ENCODE measurements at places on chromosomes 3 and 15.

DNA sequence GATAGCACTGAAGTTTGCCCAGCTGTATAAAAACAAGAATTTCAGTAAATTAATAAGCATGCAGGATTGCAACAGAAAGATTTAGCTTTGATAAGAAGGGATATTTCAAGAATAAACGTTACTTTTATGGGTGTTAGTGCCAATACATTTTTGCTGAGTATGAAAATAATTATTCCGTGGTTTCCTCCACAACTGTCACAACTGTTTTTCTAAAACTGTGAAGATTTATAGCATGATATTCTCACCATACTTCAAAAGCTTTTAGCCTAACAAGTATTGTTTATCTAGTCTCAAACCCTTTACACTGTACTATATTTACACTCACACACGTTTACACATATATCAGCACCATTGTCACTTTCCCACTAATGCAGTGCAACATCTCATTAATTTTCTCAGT, 200.5 kb downstream of the TPRG1 start:
- peak; percentile 63 for DNase-seq

DNA sequence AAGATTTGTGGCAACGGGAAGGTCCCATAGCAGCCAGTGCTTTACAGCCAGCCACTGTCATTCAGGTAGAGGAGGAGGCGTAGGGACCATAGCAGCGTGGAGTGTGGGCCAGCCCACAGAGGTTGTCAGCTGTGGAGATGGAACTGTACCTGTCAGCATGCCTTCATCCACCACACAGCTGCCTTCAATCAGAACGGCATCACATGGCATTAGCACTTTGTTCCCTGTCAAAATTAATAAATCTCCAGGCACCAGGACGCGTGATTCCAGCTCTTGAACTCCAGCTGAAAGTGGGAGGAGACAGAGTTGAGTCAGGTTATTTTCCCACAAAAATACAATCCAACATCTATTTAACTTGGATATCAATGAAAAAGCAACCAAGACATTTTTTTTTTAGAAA, 84.0 kb downstream of the ATP13A4 start:
- no peak for DNase-seq

GRCh38 chr3:108067768-108068167, 23.1 kb downstream of the CD47 start:
- DNase-seq, result no peak

DNA sequence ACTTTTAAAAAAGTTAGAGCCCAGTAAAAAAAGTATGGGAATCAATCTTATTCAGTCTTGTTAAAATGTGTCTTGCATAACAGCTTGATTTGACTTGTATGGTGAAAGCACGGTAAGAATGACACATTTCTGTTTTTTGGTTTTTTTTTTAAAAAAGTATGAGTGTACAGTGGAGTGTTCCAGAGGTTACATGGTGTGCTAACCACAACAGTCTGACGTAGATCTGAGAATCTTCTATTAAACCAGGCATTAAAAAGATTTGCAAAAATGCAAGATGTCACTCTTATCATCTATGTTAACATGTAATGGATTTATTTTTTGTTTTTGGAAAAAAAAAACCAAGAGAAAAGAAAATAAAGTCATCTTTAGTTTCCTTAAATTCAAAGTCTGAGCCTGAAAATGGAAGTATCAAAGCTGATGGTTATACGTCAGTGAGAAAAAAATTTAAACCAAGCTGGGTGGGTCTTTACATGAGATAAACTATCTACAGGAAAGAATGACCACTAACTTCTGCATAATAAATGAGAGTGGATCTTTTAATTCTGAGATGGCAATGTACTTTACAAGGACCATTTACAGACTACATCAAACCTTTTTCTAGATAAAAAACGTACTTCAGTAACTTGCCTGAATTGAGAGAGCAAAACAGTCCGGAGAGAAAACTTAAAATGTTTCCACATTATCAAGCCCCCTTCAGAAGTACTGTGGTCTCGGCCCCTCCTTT, 1.6 kb downstream of the GABPB1 start:
- no peak for DNase-seq

- no peak for DNase-seq
Measured at GRCh38 chr3:82641701-82642100, 880.3 kb upstream of the GBE1 start.

DNA sequence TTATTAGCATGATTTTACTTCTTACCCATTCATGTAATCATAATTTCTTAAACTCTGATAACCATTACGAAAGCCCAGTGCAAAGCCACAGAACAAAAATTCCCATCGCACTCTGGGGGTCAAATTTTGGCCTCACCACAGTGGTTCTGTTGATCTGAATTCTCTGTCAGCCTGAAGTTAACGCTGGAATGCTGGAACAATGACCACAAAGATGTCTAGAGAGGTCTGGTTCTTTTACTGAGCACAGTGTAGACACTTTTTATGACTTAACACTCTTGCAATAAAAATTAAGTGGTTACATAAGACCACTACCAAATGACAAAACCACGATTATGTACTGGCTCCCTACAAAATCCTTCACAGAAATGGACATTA, 94.7 kb downstream of the PDZRN3 start:
- DNase-seq, result no peak

DNA sequence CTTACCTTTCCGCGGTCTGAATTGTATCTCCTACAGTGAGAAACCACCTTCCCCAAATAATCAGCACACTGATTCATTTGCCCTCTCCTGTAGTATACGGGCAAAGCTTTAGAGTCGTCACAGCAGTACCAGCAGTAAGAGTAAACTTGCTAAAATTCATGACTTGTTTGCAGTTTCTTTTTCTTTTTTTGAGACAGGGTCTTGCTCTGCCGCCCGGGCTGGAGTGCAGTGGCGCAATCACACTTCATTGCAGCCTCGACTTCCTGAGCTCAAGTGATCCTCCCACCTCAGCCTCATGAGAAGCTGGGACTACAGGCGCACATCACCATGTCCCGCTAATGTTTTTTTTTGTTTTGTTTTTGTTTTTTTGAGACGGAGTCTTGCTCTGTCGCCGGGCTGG, 11.9 kb downstream of the SCAMP5 start:
- no peak for DNase-seq

- no peak for DNase-seq
Measured at GRCh38 chr3:72848703-72849081, 447 bp upstream of the SHQ1 start.

DNA sequence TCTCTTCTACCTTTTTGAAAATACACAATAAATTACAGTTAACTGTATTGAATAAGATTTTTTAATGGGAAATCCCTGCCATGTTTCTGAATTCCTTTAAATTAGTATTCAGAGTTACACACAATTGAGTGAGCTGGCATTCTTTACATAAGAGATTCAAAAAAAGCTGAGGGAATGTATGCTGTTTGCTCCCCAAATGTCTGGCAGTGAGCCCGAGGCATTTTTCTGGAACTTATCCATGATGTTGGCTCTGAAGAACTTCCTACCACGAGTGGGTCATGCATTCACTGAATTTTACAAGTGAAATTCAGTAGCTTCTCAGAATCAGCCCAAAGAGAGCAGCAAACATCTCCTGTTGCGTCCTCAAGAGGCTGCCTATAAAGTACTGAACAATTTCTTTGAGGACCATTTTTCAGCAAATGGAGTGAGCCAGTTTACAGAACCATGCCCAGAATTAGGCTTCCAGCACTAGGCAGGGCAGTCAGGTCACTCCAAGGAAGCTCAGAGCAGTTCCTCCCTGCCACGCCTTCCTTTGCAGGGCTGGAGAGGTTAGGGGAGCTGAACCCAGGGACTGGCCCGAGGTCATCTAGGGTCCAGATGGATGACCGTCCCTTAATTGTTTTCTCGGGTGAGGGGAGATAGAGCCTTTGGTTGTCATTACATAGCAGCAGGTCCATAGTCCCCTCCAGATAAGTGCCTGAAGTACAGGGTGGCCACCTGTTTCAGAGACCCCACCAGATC, 21.2 kb downstream of the GABRA5 start:
- DNase-seq, result no peak

- DNase-seq, result peak; percentile 60
Measured at GRCh38 chr3:142027735-142028134, 121.6 kb downstream of the TFDP2 start.

- no peak for DNase-seq
Measured at GRCh38 chr15:65930134-65930533, 60.8 kb downstream of the RAB11A start.

- peak; percentile 5 for DNase-seq
Measured at GRCh38 chr3:77682162-77682561, 642.3 kb downstream of the ROBO2 start.

DNA sequence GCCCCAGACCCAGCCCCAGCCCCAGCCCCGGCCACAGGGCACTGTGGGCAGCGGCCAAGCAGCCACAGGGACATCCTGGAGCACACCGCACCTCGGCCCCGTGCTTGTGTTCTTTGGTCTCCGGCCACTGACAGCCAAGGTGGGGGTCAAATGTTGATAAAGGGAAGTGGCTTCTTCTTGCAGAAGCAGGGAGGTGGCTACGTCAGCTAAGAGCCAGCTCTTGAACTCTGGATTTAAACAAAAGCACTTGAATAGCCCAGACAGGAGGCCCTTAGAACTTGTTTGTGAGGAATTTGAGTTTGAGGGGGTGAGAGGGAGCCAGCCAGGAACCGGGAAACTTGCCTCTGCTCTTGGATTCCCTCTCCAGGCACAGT, 135.8 kb upstream of the ABHD17C start:
- no peak for DNase-seq

DNA sequence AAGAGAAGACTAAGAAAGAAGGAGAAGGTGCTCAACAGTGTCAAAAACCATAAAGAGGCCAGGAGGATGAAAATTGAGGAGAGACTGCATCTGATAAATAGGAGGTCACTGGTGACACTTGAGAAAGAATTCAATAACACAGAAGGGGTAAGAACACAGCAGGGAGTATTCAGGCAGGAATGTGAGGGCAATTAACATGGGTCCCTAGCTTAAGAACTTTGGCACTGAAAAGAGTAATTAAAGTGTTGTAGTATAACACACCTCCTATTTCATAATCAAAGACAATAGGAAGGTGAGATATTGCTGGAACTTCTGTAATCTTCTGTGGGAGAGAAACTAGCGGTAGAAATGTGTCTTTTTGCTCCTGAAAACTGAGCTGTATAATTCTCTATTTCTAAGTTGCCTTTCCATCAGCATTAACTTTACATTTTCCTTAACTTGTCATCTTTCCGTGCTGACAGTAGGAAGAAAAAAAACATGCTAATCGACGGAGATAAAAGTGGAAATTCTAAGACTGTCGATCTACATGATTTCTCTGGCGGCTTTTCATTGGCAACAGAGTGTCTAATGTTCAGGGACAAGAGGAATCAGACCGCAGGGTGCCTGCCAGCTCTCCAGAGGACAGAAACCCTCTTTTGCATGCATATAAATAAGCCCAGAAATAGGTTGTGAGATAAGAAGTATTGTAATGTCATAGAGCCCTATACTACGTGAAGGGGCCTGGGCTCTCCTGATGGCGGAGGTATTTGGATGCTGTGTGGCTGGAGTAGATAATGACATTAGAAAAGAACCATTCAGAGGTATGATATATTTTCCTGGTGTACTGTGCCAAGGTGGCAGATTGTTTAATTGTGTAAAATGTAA, 147.9 kb upstream of the GAP43 start:
- DNase-seq, result no peak

GRCh38 chr3:134066651-134067530, 37.2 kb upstream of the SLCO2A1 start:
- DNase-seq, result no peak

GRCh38 chr15:70870051-70870450, 16.1 kb upstream of the LARP6 start:
- DNase-seq, result no peak

GRCh38 chr3:54793171-54793570, 134.7 kb downstream of the LRTM1 start:
- DNase-seq, result no peak

GRCh38 chr3:29637068-29637467, 356.2 kb downstream of the RBMS3 start:
- no peak for DNase-seq

GRCh38 chr15:50911001-50911400, 2.5 kb downstream of the AP4E1 start:
- DNase-seq, result no peak

- no peak for DNase-seq
Measured at GRCh38 chr3:25899352-25900101, 109.6 kb downstream of the OXSM start.

DNA sequence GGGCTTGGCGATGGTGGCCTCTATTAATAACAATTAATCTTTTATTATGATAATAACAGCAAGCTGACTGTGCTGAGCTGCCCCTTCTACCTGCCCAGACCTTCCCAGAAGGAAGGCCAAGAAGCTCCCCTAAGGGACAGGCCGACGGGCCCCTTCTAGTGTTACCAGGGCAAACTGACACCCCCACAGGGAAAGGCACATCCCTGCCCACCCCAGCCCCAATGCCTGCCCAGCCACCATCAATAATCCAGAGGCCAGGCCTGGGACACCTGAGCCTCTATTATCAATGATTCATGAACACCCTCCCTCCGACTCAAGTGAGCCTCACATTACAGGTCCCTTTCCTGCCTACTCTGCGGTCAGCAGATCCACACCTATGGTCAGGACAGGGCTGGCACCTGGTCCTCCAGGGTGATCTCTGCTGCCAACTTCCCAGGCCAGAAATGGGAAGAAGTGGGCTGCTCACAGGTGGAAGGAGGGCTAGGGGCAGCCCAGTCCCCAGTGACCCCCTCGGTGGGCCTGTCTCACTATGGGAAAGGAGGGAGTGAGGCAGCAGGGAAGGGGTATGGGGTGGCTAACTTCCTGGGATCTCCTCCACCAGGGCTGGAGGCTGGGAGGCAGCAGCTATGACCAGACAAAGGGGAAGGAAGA, 1.8 kb downstream of the TWF2 start:
- DNase-seq, result no peak

- no peak for DNase-seq
Measured at GRCh38 chr15:76753131-76753530, 152.0 kb downstream of the SCAPER start.

DNA sequence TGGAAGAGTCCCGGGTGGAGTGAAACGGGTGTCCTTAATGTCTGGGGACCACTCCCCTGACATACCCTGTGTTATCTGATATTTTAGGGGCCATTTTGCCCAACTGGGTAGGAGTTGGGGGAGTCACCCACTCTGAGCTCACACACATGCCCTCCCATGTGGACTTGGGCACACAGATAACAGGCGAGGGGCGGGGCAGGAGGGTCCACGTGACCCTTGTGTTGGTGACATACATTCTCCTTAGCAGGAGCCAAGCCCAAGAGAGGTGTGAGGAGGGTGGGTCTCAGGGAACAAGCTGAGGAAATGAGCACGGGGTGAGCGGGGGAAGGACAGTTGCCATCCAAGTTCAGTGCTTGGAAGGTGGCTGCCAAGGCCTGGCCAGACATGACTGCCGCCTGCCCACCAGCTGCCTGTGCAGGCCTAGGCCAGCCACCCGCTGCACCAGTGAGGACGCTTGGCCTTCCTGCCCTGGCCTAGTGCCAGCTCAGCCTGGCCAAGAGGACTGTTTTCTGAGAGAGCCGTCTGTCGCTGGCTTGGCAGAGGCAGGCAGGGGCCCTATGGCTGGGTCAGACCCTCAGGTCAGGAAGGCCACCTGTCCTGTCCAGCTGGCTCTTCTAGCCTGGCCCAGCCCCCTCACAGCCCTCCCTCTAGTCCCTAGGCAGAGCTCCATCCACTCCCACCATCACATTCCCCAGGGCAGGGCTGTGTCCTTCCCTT, 31.3 kb upstream of the TMEM115 start:
- DNase-seq, result peak; percentile 10

- peak; percentile 41 for DNase-seq
Measured at GRCh38 chr3:32421991-32422859, 30.6 kb downstream of the CMTM7 start.

GRCh38 chr15:35834216-35834830, 288.4 kb upstream of the DPH6 start:
- no peak for DNase-seq

All from DMS153 (cell line).